ENCODE measurements at places on chromosomes 13 and 19.

DNA sequence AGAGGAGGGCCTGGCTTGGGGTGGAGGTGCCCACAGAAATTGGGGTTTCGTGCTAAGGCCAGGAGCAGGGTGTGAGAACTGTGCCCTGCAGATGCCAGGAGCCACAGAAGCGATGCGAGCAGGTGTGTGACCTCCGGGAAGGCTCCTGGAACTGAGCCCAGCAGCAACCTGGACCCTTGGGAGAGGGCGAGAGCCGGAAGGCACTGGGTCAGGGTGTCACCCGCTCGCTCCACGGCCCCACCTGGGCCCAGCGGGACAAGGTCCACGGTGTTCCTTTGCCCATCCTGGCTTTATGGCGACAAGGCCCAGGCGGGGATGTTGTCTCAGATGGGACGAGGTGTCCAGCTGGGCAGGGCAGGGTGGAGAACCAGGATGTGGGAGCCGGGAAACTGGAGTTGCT is 4.2 kb downstream of the MISP start:
- no peak for DNase-seq

GRCh38 chr13:110713981-110714796 is 689 bp downstream of the ING1 start:
- DNase-seq, result no peak

- no peak for DNase-seq
Observed at GRCh38 chr19:931860-932647, 6.2 kb downstream of the ARID3A start.

DNA sequence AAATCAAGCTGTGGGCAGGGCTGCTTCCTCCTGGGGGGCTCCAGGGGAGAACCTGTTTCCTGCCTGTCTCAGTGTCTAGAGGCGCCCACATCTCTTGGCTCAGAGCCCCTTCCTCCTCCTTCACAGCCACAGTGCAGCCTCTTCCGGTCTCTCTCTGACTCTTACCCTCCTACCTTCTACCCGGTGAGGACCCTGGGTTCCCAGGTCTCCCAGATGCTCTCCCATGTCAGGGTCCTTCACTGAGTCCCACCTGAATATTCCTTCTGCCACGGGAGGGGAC is 153.1 kb downstream of the KDM4B start:
- no peak for DNase-seq

DNA sequence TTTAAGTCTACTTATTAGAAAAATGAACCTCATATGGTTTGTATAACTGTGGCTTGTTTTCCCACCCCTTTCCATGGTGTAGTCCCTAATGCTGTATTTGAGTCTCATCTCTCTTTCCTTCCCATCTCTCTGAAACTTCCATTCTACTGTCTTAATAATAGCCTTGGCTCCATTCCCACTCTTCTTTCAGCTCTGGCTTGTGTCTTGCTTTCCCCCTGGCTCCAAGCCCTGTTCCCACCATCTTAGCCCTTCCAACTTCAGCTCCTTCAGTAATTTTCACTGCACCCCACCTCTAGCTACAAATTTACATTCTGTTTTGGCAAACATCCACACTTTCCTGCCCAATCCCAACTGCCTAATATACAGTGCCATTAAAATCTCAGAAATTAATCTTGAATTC is 137.5 kb downstream of the SLITRK6 start:
- no peak for DNase-seq

GRCh38 chr13:80312967-80313366 is 28.0 kb downstream of the SPRY2 start:
- no peak for DNase-seq

GRCh38 chr19:29489172-29489951 is 36.4 kb upstream of the VSTM2B start:
- no peak for DNase-seq

- no peak for DNase-seq
Observed at GRCh38 chr13:60075850-60076249, 87.9 kb downstream of the DIAPH3 start.

DNA sequence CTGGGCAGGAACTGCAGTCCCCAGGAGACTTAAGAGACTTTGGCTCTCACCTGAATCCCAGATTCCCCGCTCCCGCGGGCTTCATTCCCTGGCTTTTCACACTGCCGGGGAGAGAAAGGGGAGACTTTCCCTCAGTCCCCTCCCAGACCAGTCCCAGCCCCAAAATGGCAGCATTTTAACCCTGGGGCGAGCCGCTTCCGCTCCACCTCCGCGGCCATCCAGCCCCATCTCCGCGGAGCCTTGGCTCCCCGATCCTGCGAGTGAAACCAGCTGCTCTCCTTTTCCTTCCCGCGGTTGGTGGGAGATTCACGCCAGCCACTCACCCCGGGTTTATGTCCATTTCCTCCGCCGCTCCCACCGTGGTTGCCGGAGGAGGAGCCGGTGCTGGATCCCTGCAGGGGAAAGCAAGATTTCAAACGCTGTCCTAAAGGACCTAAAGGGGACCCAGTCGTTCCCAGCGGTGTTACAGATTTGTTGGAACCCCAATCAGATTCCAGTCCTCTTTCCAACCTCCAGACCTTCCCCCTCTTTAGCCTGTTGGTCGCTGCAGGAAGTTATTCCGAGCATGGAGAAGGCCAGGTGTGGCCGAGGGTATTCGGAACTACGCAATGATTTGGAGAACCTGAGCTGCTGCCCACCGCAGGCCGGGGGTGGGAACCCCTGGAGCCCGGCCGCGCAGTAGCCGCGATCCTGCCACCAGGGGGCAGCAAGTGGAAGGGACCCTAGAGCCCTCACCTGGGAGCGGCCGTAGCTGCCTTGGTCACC is 3.4 kb downstream of the DMKN start:
- DNase-seq, result no peak

- peak; percentile 86 for DNase-seq
Observed at GRCh38 chr13:33207615-33207961, 78.0 kb downstream of the STARD13 start.

DNA sequence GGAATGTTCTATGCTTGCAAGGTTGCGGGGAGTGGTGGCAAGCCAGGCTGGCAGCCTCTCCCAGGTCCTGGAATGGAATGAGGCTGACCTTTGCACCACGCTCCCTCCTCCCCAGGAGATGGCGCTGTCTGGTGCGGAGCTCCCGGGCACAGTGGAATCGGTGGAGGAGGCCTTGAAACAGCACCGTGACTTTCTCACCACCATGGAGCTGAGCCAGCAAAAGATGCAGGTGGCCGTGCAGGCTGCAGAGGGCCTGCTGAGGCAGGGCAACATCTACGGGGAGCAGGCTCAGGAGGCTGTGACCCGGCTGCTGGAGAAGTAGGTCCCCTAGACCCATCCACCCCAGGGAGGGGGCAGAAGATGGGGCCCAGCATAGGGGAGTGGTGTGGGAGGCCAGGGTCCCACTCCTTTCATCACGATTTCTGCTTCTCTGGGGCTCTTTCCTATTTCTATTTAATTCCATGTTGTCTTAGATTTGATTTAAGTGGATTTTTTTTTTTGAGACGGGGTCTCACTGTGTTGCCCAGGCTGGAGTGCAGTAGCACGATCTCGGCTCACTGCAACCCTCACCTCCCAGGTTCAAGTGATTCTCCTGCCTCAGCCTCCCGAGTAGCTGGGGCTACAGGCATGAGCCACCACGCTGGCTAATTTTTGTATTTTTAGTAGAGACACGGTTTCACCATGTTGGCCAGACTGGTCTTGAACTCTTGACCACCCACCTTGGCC is 53.2 kb upstream of the SHKBP1 start:
- DNase-seq, result no peak

- DNase-seq, result no peak
Observed at GRCh38 chr19:7294558-7295212, 471 bp upstream of the INSR start.

DNA sequence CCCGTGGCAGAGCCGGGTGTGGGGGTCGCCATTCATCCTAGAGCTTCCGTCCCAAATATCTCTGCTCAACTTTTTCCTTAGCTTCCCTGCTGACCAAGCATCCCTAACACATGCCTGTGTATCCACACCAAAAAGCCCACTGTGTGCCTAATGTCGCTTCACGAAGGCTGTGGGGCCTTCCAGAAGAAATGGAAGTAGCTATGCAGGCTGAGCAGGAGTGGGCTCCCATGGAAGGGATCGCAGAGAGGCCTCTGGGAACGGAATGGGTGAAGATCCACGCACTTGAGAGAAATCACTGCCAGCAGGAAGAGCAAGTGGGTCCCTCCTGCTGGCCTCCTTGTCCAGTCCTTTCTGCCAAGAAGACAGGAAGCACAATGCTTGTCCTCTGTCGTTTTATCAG is 136.0 kb downstream of the SOX1 start:
- no peak for DNase-seq

- DNase-seq, result no peak
Observed at GRCh38 chr13:85825454-85825853, 26.2 kb upstream of the SLITRK6 start.

DNA sequence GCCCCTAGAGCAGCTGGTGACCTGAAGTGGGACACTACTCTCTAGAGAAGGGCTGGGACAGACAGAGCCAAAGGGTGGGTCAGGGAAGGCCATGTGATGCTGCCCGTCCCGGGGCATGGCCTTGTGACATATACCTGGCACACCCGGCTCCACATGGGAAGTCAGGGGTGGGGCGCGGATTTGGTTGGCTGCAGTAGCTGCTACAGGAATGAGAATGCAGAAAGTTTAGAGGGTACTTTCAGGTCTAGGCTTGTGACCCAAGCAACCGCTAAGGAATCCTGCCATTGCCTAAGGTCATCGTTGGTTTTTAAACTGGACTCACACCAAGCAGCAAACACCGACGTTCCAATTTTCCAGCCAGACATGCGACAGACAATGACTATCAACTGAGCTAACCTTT is 25.9 kb downstream of the RCBTB2 start:
- no peak for DNase-seq

DNA sequence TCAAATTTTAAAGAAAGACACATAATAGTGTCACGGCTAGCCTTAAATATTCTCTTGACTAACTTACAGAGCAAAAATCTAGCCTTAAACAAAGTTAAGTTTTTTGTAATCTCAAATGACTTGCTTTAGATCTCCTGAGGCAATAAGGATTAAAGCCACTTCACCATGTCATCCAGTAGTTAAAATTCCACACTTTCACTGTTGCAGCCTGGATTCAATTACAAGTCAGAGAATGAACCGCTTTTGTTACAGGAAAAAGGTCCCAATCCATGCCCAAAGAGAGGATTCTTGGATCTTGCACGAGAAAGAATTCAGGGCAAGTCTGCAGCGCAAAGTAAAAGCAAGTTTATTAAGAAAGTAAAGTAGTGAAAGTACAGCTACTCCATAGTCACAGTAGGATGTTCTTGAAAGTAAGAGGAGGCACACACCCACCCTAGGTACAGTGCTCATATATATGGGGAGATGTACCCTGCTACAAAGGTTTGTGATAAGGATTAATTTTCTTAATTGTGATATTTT is 34.6 kb upstream of the CD177 start:
- no peak for DNase-seq

GRCh38 chr19:6273701-6274601 is 5.8 kb downstream of the MLLT1 start:
- DNase-seq, result no peak

- no peak for DNase-seq
Observed at GRCh38 chr19:20858861-20859260, 64.2 kb upstream of the ZNF85 start.

- no peak for DNase-seq
Observed at GRCh38 chr13:110042253-110042950, 256.0 kb upstream of the IRS2 start.

DNA sequence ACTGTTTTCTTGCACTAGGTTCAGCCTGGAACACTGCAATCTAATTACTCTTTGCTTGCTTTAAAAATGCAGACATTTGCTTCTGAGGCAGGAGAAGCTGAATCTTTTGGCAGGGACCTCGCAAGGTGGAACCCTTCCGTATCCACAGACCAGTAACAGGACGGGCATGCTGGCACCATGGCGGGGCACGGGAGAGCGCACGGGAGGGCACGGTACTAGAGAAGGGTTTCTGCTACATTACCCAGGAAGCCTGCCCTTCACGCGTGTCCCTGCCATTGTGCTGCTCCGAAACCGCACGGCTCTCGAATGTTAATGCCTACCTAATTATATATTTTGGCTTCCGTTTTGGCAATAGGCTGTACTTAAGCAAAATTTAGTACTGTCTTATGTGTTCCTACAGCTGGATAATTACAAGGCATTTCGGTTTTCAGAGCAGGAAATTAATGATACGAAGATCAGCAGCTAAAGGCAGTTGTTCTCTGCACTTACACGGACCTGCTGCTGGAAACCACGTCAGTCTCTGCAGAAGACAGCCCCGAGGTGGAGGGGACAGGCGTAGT is 430.4 kb downstream of the IRS2 start:
- DNase-seq, result no peak

GRCh38 chr13:108551674-108552073 is 77.7 kb upstream of the MYO16 start:
- no peak for DNase-seq

DNA sequence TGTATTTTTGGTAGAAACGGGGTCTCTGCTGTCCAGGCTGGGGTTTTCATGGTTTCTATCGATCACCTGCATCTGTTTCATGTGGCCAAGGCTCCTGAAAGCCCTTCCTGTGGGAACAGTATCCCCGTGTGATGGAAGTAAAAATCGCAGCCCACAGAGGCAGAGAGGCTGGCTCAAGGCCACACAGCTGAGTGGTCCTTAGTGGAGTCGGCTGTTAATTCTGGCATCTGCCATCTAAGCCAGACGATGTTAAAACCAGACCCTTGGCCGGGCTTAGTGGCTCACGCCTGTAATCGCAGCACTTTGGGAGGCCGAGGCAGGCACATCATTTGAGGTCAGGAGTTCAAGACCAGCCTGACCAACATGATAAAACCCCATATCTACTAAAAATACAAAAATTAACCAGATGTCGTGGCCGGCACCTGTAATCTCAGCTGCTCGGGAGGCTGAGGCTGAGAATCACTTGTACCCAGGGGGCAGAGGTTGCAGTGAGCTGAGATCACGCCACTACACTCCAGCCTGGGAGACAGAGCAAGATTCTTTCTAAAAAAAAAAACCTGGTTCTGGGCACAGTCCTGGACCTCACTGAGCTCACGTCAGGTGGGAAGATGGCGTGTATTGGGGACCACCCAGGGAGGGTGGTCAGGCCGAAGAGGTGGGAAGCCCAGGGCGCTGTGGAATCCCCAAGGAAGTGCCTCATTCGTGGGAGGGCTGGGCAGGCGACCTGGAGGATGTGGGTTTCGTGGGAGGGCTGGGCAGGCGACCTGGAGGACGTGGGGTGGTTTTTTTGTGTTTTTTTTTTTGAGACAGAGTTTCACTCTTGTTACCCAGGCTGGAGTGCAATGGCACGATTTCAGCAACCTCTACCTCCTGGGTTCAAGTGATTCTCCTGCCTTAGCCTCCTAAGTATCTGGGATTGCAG is 18.5 kb upstream of the MISP start:
- DNase-seq, result no peak

- DNase-seq, result no peak
Observed at GRCh38 chr19:51511353-51511752, 9.8 kb upstream of the SIGLEC12 start.

DNA sequence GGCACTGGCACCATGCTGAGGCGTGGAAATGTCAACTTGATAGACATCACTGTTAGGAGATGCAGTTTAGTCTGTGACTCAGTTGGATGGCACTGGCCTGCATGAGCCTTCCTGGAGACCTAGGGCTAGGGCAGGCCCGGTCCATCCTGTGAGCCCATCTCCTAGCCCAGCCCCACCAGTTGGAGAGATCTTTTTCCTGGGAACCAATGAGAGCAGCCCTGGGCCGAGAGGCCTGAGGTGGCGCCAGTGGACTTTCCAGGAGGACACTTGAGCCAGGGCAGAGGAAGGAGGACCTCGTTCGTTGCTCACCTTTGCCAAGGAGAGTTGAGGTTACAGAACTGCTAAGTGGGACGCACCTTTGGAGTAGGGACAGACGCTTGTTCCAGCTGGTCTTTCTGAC is 100.5 kb upstream of the TEX29 start:
- DNase-seq, result no peak

All from AG04450 (cell line).